ENCODE measurements at places on chromosomes 11 and 22.

GRCh38 chr11:10109806-10110205 lies 184.2 kb downstream of the SBF2 start:
- DNase-seq: no peak

GRCh38 chr11:1565904-1566247 lies 6.2 kb downstream of the DUSP8 start:
- no peak for DNase-seq

DNA sequence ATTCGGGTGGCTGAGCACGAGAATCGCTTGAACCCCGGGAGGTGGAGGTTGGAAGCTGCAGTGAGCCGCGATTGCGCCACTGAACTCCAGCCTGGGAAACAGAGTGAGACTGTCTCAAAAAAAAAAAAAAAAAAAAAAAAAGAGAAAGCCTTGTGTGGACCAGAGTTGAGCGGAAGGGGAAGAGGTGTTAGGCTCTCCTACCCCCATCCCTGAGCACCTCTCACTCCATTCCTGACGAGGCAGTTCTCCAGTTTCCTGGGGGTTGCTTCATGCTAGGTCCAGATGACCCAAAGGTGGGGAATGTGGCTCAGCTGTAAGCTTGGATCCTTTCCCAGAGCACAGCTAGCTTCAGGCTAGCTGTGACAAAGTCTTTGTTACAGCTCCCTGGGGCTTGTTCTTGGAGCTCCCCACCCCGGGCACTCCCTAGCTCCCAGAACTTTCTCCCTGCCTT lies 8.8 kb upstream of the DNAL4 start:
- peak; percentile 43 for DNase-seq

DNA sequence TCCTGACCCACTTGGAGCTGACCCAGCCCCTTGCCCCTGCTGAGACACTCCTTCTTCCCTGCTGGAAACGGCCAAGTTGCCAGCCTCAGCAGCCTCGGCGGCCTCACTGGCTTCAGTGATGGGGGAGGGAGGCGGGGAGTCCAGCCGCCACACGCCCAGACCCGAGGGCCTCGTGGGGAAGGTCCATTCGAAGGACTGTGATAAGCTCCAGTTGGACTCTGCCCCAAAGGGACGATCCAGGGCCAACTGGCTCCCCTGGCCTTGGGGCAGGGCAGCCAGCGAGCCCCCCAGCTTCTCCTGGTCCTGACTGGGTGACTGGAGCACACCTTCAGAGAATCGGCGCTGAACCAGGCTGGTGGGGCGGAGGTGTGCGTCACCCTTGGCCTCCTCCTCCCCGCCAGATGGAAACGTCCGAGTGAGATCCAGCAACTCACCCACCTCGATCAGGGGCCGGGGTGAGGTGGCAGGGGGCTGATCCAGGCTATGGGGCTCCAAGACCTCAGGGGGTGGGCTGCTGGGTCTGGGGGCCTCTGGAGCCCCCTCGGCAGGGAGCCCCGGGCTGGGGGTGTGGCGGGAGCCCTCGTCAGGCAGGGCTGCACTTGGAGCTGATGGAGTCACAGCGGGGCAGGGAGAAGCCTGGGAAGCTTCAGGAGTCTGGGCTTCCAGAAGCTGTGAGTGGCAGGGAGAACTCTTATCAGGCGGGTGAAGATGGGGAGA lies 11.5 kb downstream of the TNKS1BP1 start:
- no peak for DNase-seq

- no peak for DNase-seq
Measured at GRCh38 chr11:12086271-12087074, 23.9 kb upstream of the MICAL2 start.

- no peak for DNase-seq
Measured at GRCh38 chr11:134503596-134503995, 91.6 kb upstream of the B3GAT1 start.

- no peak for DNase-seq
Measured at GRCh38 chr11:7600205-7600775, 73.0 kb downstream of the CYB5R2 start.

DNA sequence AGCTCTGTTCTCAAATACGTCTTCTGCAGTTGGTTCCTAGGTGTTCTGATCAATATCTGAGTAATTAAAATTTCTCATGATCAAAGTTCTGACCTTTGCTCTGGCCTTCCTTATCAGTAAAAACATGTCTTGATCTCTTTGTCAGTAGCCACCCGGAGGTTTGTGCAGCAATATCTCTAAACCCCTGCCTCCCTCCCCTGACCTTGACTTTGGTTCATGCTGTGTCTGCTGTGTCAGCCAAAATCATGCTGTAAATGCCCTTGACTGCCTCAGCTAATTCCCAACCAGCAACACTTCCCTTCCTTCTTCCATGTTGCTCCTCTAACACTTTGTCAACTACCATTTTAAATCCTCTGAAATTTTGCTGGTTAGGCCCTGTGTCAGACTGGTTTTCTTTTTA lies 424.7 kb downstream of the FAM181B start:
- no peak for DNase-seq

DNA sequence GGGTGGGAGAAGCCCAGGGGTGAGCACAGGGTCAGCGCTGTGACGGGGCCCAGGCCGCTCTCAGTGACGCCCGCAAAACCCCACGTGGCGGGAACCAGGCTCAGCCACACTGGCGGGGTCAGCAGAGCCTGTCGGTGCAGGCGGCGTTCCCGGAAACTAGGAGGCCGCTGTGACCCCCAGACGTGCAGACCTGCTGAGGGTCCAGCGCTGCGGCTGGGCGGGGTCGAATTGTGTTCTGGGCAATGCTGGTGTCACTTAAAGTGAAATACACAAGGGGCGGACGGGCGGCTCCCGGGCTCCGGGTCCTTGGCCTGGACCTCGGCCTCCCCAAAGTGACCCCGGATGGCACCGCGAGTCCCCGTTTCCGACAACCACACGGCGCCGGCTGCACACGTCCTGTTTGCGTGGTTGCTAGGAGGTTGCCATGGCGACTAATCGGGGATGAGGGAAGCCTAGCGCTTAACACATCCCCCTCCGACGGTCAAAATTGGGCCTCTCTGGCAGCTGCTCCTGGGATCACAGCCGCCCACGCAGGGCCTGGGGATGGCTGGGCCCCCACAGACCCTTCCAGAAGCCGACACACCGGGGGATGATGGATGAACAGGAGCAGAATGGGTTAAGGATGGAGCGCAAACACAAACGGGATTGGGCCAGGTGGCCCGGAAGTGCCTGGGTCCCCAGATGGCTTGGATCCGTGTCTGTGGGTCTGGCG lies 81.7 kb upstream of the PRR5 start:
- peak; percentile 87 for DNase-seq

DNA sequence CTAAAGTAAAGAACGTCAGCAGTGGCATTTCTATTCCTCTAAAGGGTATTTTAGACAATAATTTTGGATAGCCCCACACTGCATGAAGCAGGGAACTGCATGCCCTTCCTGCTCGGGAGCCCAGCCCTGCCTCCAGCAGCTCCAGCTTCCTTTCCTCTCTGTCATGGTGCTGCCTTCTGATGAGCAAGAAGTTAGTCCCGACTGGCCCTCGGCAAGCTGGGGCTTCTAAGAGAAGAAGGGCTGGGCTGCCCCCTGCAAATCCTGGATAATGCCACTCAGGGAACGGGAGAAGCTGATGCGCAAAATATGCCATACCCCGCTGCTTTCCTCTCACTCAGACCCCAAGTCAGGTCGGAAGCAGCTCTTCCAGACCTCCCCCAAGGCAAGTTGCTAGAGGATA lies 296.4 kb downstream of the ETS1 start:
- no peak for DNase-seq

DNA sequence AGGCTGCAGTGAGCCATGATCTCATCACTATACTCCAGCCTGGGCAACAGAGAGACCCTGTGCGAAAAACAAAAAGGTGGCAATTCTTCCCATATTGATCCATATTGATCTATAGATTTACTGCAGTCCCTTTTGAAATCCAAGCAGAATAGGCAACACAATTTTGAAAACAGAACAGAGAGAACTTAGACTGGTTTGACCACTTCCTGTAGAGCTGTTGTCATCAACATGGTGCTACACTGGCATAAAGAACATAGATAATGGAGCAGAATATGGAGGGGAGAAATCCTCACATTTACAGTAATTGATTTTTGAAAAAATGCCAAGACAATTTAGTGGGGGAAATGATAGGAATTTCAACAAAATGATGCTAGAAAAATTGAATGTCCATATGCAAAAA lies 34.1 kb downstream of the GRK3 start:
- DNase-seq: no peak

GRCh38 chr11:81717695-81718094 lies 1016.0 kb downstream of the FAM181B start:
- DNase-seq: no peak

- peak; percentile 17 for DNase-seq
Measured at GRCh38 chr11:69920345-69921127, 101.3 kb upstream of the FGF3 start.

DNA sequence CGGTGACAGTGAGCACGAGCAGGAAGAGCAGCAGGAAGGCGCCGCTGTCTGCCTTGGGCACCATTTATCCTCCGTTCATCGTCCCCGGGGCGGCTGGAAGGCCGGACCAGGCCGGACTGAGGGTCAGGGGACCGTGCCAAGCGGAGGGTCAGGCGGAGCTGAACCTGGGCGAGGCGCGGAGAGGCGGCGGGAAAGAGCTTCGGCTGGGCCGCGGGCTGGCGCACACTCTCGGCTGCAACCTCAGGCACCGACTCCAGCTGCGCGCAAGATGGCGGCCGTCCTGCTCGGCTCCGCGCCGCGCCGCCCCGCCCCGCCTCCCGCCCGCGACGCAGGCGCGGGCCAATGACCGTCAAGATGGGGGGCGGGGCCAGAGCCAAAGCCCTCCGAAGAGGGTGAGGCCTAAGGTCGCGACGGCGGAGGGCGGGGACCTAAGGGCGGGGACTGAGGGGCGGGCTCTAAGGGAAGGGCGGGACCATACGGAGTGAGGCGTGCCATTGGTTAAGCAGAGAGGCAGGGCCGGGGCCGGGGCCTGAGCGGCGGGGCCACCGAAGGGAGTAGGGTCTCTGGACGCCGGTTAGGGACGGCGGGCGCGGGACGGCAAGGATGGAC lies at the start of gene DGCR2:
TSS of gene DGCR2 (minus strand) at position 270 of the 609 bp plus-strand sequence. CDS start at position 64, 206 bp downstream.
- peak; percentile 98 for DNase-seq

DNA sequence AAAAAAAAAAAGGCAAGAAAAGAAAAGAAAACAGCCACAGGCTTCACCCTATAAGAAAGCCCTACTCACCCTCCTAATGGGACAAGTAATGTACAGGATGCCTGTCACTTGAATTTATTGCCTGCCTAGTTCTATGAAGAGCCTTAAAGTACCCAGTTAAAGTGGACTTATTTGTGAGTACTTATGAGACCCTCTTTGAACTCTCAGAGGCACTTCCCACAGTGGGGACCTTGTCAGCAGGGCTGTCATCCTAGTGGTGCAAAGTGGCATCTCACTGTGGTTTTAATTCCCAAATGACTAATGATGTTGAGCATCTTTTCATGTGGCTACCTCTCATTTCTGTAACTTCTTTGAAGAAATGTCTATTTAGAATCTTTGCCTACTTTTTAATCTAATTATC lies 41.8 kb upstream of the BARX2 start:
- no peak for DNase-seq

DNA sequence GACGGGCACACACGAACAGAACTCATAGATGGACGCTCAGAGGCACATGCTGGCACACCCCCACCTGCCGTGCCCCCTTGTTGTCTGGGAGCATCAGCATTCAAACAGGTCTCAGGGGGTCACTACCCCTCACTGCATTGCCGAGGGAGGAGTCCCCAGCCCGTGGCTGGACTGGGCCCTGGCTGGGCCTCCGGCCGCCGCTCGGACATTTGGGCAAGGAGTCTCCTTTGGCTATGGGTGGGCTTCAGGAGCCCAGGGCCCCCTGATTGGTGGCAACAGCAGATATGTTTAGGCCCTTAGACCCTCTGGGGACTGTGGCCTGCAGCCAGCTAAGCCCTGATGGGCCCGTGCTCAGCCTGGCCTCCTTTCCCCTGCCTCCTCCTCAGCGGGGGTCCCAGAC lies 41.9 kb downstream of the FLRT1 start:
- no peak for DNase-seq

GRCh38 chr22:41531715-41532477 lies 12.4 kb downstream of the POLR3H start:
- no peak for DNase-seq

DNA sequence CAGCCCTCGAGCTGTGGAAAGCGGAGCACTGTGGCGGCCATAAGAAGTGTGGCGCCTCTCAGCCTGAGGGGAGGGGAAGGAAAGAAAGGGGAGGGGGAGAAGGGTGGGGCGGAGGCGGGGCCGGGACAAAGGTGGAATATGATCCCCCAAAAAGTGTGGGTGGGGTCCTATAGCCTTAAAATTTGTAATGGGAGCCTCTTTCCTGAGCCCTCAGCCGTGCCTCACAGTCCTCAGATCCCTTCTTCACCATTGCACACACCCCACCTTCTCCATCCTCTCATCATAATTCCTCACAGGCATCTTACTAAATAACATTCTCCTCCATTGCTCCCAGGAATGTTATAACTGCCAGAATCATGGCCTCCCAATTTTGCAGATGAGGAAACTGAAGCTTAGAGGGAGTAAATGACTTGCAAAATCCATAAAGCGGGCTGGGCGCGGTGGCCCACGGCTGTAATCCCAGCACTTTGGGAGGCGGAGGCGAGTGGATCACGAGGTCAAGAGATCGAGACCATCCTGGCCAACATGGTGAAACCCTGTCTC lies 600 bp upstream of the RAB6A start:
- DNase-seq: no peak

DNA sequence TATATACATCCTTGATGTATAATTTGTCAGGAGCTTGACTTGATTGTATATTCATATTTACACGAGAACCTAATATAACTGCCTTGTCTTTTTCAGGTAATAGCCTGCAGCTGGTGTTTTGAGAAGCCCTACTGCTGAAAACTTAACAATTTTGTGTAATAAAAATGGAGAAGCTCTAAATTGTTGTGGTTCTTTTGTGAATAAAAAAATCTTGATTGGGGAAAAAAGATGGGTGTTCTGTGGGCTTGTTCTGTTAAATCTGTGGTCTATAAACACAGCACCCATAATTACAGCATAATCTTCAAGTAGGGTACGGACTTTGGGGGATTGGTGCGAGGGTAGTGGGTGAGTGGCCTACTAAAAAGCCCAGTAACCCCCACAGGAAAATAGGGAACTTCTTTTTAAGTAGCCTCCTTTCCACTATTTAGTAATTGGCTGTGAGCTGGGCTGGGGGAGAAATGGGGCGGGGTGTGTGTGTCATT lies 7.5 kb downstream of the MALAT1 start:
- no peak for DNase-seq

GRCh38 chr11:112279901-112280267 lies 19.2 kb upstream of the PLET1 start:
- peak; percentile 82 for DNase-seq

GRCh38 chr11:2571598-2572281 lies 126.9 kb downstream of the KCNQ1 start:
- DNase-seq: no peak
